ENCODE measurements at places on chromosomes 12 and 14. TPM values are rescaled to one million over a fixed set of nuclear protein-coding genes. Genes with fewer than 3 reads are reported as not detected.

Gene OR6C4
- not detected for total RNA-seq

Gene POLR3B
- total RNA-seq = 6.4 TPM

Gene ALG10B
- 14.2 TPM for total RNA-seq

Gene TMEM229B
- total RNA-seq = 1.0 TPM

Gene ZFYVE21
- 16.4 TPM for total RNA-seq

Gene PAN2
- 71.4 TPM for total RNA-seq

Gene RHEBL1
- total RNA-seq = 12.7 TPM

Gene PPP1R1A
- not detected for total RNA-seq

Gene NPFF
- total RNA-seq = not detected

DNA sequence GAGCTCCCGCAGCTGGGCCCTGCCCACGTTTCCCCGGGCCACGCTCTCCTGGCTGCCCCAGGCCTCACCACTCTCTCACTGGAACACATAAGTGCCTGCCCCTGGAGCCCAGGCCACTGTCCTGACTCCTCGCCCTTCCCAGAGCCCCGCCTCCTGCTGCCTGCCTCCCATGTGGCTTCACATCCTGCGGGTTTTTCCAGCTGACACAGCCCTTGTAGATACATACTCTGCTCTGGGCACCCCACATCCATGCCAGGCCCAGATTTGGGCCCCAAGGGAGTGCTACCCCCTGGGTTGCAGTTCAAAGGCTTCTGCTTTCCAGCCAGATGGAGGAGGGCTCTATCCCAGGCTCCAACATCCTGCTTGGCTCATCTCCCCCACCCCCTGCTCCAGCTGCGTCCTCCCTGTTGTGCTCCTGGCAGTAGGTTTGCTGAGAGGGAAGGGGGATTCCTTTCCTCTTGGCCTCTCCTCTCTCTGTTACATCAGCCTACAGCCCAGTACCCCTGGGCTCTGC, 60.1 kb downstream of the TSPAN9 start:
- no peak for DNase-seq

- DNase-seq = no peak
These were observed 38.3 kb downstream of the TTLL5 start for GRCh38 chr14:75699331-75699730.

DNA sequence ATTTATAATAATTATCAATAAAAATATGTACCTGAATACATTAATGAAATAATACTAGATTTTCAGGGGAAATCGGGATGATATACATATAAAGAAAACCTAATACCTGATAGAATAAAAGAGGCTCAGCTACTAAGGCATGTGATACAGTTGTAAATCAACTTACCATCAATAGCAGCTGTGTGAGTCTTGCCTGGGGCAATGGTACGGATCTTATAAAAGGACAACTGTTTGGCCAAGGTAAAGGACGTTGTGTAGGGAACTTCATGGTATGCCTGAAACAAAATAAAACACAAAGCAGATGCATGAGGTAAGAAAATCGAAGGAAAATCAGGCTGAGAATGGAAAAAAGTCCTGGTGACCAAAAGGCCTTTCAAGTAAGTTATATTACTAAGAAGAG, 25.4 kb downstream of the NEK9 start:
- DNase-seq = no peak

DNA sequence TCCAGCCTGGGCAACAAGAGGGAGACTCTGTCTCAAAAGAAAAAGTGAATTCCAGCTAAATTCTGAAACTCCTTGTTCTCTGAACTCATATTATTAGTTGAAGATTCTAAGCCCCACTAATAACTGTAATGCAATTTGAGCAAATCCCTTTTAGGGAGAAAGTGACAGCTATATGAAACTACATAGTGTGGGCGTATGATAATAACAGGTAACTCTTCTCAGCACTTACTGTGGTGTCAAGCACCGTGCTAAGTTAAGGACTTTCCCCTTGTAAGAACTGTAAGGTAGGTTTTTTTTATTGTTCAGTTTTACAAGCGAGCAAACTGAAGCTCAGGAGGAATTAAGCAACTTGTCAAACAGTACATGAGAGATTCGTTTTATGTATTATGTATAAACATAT, 5.4 kb downstream of the ANKRD13A start:
- no peak for DNase-seq

DNA sequence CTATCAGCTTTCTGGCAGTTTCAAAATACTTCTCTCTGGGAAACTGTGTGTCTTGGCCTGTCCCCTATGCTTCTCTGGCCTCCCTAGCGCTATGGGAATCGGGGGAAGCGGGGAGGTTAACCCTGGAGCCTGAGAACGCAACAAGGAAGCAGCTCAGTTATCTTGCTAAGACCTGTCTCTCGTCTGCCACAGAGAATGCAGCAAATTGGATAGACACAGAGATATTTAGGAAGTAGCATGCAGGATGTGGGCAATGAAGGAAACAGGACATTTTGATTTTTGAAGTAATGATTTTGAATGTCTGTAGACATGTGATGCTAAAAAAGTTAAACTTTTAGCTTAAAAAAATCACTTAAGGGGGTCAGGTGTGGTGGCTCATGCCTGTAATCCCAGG, 6.6 kb upstream of the CALCOCO1 start:
- no peak for DNase-seq

DNA sequence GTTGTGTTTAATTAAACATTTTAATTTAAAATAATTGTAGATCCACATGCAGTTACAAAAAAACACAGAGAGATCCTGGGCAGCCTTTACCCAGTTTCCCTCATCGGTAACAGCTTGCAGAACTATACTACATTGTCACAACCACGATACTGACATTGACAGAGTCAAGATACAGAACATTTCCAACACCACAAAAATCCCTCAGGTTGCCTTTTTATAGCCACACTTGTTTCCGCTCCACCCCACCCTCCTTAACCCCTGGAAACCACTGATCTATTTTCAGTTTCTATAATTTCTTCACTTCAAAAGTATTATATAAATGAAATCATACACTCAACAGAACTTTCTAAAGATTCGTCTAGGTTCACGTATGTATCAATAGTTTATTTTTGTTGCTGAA, 458.8 kb upstream of the SOX5 start:
- no peak for DNase-seq

- no peak for DNase-seq
These were observed 539.0 kb downstream of the VRK1 start for GRCh38 chr14:97336179-97336578.

DNA sequence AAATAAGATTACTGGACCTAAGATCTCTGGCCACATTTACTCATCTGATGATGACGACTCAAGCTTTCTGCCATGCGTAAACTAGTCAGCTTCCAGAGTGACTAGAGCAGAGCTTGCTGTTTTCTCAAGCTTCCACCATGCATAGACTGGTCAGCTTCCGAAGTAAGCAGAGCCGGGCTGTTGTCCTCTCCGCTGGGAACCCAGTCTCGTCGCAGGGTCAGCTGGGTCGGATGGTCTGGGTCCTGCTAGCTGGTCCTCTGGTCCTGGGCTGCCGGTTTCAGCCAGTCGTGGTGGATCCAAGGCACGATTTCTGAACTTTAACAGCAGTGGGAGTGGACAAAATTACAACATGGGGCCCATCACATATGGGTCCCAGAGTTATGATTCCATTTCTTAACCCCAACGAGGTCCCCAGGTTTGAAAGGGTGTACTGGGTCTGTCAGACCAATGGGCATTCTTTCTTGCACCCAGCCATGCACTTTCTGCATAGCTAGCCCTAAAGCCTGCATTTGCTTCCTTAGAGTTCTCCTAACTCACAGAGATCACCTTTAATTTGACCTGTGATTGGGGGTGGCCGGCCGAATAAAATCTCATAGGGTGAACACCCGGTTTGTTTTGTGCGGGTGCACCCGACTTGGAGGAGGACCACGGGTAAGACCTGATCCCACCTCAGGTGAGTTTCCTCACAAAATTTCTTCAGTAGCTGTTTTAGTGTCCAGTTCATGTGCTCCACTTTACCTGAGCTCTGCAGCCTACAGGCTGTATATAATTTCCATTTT, 1312.8 kb downstream of the TMEM121 start:
- DNase-seq = no peak

- DNase-seq = no peak
These were observed 51.3 kb upstream of the AMIGO2 start for GRCh38 chr12:47131011-47131410.

GRCh38 chr14:34104489-34105397, 153.9 kb upstream of the EGLN3 start:
- no peak for DNase-seq
